Left ventricle myocardium inferior (tissue), 1 donor: ENCODE measurements at places on chromosomes 7 and 10.

DNA sequence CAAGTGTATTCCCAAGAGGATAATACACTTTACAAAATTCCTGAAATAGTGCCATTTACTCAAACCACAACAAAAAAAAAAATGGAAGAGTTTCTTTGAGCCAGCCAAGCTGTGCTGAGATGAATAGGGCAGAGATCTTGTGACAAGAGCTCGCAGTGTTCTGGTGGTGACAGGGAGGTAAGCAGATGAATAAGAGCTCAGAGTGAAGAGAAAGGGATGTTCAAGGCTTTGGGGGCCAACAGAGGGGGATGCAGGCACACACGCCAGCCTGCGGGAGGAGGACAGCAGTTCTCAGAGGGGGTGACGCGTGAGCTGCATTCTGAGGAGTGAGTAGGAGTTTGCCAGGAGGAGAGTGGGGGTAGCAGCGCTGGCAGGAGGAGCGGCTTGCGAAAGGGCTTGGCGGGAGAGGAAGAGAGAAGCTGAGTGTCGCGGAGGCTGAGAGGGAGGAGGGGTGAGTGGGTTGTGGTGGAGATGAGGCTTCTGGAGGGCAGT is 194.4 kb upstream of the IMMP2L start:
- no peak overlapping the region for H3K27ac ChIP-seq
- H3K4me1 ChIP-seq, result no peaks in the 10 kb centered on the region
- peak; percentile 73 for DNase-seq
- peaks cover 47% of the 10 kb centered on the region for H3K36me3 ChIP-seq
- H3K4me3 ChIP-seq, result peak overlapping the region; percentile 5

GRCh38 chr7:5384618-5385017 is 39.0 kb downstream of the TNRC18 start:
- H3K27me3 ChIP-seq, result no peaks in the 10 kb centered on the region
- no peak overlapping the region for H3K4me3 ChIP-seq
- peaks cover 54% of the 10 kb centered on the region for H3K4me1 ChIP-seq
- H3K36me3 ChIP-seq, result peaks cover 38% of the 10 kb centered on the region
- no peak overlapping the region for H3K27ac ChIP-seq
- no peak for DNase-seq

GRCh38 chr10:91311601-91312381 is 91.3 kb downstream of the PCGF5 start:
- DNase-seq, result no peak
- H3K27me3 ChIP-seq, result peaks cover 39% of the 10 kb centered on the region
- H3K36me3 ChIP-seq, result no peaks in the 10 kb centered on the region
- H3K4me3 ChIP-seq, result no peak overlapping the region
- H3K27ac ChIP-seq, result no peak overlapping the region

DNA sequence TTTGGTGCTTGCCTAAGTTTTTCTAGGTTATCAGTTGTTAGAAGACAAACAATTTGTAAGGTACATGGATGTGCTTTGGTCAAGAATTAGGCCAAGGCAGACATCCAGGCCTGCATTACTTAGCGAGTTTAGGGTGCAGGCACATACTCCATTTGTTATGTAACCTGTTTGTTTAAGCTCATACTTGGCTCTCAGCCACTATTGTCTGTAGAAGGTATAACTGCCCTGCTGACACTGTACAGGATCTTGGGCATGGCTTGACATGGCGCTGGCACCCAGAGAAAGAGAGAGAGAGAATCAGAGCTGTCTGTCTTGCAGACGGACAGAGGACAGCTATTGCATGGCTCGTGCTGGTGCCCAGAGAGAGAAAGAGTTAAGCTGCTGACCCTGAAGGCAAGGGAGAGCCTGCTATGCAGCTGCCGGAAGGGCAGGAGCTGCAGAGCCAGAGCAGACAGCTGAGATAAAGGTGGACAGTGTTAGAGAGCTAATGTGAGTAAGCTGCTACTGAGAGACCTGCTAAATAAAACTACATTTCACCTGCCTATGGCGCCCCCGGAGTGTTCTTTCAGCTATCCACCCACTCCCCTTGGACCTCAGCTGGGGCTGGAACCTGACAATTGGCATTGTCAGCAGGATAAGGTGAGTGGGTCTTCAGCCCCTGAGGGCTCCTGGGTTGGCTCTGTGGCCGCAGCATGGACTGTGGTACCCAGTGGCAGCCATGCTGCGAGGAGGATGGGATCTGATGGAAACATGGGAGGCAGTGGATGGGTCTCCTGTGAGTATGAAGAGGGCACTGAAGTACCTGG is 120.9 kb upstream of the TMEM106B start:
- H3K27me3 ChIP-seq, result no peaks in the 10 kb centered on the region
- no peaks in the 10 kb centered on the region for H3K36me3 ChIP-seq
- H3K4me3 ChIP-seq, result no peak overlapping the region

DNA sequence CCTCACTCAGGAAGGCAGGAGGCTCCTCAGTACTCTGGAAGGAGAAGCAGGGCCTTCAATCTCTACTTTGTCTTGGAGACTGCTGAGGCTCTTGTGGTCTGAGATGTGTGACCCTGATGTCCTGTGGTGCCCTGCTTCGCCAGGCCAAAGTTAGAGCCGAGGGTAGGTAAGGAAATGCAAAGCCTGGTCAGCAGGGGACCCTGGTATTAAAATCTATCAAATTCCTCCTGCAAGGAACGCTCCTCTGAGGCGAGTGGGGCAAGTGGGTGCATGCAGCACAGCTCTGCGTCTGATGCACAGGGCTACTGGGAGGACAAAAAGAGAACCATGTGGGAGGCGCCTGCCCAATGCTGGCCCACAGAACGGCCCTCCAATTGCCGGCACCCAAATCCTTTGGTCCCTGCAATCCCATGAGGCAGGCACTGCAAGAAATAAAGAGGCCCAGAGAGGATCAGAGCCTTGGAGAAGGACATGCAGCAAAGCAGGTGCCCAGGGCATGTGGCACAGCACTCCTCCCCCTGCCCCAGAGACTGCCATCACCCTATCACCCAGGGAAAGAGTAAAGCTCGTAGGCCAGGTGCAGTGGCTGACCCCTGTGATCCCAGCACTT is 23.1 kb upstream of the ZMIZ1 start:
- no peaks in the 10 kb centered on the region for H3K27me3 ChIP-seq
- H3K27ac ChIP-seq, result no peak overlapping the region
- peaks cover 17% of the 10 kb centered on the region for H3K4me1 ChIP-seq
- no peak overlapping the region for H3K4me3 ChIP-seq

DNA sequence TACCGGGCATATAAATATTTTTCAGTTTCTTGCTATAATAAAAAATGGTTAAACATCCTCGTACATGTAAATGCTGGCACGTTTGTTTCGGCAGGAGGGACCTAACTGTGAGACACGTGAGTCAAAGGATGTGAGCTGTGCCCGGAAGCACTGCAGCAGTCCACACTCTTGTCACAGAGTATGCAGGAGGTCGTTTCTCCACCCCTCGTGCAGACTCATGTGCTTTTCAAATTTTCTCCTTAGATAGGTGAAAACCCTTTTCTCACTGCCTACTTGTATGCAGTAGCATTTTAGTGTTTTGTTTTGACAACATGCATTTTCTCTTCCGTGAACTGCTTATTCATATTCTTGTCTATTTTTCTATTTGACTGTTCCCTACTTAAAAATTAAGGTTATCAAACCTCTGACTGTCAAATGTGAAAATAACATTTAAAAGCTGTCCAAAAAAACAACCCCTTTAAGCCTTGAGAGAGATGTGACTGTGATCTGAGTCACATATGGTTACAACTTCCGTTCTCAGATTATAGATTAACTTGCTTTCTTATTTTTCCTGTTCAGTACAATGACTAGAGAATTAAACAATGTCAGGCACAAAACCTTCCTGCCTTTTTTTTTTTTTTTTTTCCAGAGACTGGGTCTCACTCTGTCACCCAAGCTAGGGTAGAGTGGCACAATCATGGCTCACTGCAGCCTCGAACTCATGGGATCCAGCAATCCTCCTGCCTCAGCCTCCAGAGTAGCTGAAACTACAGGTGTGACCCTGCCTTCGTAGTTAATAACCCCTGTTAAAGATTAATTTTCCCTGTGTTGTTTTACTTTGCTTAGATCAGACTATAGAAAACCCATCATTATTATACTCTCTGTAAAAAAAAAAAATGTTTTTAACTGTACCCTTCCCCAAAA is 45.1 kb downstream of the DPY19L1 start:
- no peaks in the 10 kb centered on the region for H3K27me3 ChIP-seq
- DNase-seq, result no peak
- no peaks in the 10 kb centered on the region for H3K36me3 ChIP-seq
- peak overlapping the region; percentile 54 for H3K27ac ChIP-seq
- no peak overlapping the region for H3K4me3 ChIP-seq

GRCh38 chr7:107998660-107999480 is 4.1 kb downstream of the LAMB1 start:
- peak overlapping the region; percentile 81 for H3K4me3 ChIP-seq
- peaks cover 5% of the 10 kb centered on the region for H3K27me3 ChIP-seq
- no peak for DNase-seq
- H3K4me1 ChIP-seq, result peaks cover 100% of the 10 kb centered on the region
- H3K36me3 ChIP-seq, result peaks cover 26% of the 10 kb centered on the region
- H3K27ac ChIP-seq, result peak overlapping the region; percentile 87

DNA sequence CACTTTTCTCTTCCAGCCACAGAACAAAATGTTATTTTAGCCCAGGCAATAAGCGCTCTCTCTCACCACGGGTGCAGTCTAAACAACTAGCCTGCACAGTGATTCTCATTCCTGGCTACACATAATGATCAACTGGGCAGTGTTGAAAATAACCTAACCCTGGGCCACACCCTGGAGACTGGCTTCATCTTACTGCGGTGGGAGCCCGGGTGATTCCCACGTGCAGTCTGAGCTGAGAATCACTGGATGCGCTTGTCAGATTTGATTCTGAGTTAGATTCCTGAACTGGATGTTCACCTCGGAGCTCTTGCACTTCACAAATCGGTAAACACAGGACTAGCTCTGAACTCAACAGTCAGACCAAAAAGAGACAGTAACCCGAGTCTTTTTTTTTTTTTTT is 14.9 kb downstream of the ZC3HAV1 start:
- no peak for DNase-seq
- peak overlapping the region; percentile 59 for H3K27ac ChIP-seq
- no peaks in the 10 kb centered on the region for H3K36me3 ChIP-seq
- no peak overlapping the region for H3K4me3 ChIP-seq

DNA sequence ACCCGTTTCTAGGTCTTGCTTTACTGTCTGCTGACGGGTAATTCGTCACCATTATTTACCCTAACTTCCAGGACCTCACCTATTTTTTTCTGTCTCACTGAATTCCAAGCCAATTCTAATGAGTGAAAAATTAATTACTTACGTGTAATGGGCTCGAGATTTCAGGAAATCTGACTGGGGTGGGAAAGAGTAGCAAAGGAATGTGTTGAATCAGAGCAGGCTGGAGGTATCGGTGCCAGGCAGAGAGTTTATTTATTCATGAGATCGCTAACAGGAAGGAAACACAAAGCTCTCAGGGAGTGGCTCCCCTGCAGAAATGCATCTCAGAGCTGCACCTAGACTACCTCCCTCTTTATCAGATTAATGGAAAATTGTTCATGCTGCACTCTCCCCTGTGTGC is 4.0 kb upstream of the DIP2C start:
- H3K27ac ChIP-seq, result no peak overlapping the region
- no peak overlapping the region for H3K4me3 ChIP-seq
- H3K4me1 ChIP-seq, result peaks cover 12% of the 10 kb centered on the region
- peaks cover 16% of the 10 kb centered on the region for H3K27me3 ChIP-seq
- DNase-seq, result no peak

- peaks cover 12% of the 10 kb centered on the region for H3K4me1 ChIP-seq
- H3K36me3 ChIP-seq, result peaks cover 85% of the 10 kb centered on the region
- H3K27ac ChIP-seq, result peak overlapping the region; percentile 40
- H3K27me3 ChIP-seq, result no peaks in the 10 kb centered on the region
- no peak overlapping the region for H3K4me3 ChIP-seq
- DNase-seq, result peak; percentile 34
Measured at GRCh38 chr10:7773845-7774801, 13.7 kb downstream of the KIN start.

DNA sequence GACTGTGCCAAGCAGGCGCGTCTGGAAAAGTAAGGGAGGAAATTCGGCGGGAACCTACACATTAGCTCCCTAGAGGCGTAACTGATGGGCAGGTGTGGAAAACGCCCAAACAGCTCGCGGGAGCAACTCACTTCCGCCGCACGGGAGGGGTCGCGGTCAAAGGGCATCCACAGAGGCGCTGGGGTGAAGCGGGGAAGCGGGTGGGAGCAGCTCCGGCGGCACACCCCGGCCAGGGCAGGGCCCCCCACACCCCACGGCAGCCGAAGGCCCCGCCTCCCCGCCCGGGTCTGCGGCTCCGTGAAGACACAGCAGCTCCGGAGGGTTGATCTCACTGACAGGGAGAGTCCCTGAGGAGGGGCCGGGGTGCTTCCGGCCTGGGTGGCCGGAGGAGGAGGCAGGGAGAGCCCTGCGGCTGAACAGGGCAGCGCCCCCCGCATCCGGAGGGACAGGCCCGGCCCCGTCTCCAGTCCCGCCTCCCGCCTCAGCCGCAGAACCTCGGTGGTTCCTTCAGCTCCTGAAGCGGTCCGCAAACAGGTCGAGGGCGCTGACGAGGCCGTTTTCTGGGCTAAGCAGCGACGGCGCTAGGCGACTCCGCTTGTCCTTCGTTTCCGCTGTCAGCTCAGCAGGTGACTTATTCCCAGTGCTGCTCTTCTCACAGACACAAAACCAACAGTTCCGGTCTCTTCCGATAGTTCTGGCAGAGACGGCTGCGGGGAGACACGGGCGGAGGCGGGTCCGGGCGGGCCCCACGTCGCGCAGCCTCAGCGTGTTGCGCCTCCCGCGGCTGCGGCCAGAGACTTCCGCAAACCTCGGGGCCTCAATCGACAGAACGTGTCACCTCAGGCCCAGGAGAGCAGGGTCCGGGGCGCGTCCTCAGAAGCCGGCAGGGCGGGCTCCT is 276.1 kb downstream of the DNAJB6 start:
- H3K36me3 ChIP-seq, result no peaks in the 10 kb centered on the region
- no peak overlapping the region for H3K27ac ChIP-seq
- H3K27me3 ChIP-seq, result peaks cover 70% of the 10 kb centered on the region

GRCh38 chr10:120327675-120328074 is 129.4 kb upstream of the PLPP4 start:
- H3K27ac ChIP-seq, result no peak overlapping the region
- no peak overlapping the region for H3K4me3 ChIP-seq
- no peaks in the 10 kb centered on the region for H3K27me3 ChIP-seq
- no peaks in the 10 kb centered on the region for H3K36me3 ChIP-seq
- DNase-seq, result no peak

DNA sequence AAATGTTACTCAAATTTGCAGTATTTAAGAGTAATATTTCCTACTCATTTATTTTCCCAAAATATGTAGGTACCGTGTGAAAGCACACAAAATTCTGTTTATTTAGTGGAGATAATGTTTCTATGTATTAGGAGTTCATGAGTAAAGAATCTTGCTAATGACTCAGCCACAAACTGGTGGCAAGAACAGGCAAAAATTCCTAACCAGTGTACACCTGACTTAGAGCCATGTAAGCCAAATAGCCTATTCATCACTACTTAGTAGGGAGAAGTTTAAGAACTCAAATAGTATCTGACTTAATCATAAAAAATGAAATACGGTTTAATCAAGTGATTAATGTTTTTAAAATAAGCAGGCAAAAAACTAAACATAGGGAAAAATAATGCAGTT is 169.0 kb downstream of the SRPK2 start:
- no peaks in the 10 kb centered on the region for H3K27me3 ChIP-seq
- no peak overlapping the region for H3K4me3 ChIP-seq
- DNase-seq, result no peak
- peaks cover 24% of the 10 kb centered on the region for H3K4me1 ChIP-seq
- no peak overlapping the region for H3K27ac ChIP-seq
